ENCODE measurements at places on chromosomes 12 and 14. TPM values are rescaled to one million over a fixed set of nuclear protein-coding genes. Genes with fewer than 3 reads are reported as not detected.

The AICDA gene
- not detected for total RNA-seq

The ATL1 gene
- 0.47 TPM for total RNA-seq

The TAS2R31 gene
- 4.9 TPM for total RNA-seq

The KRT80 gene
- 0.51 TPM for total RNA-seq

The DYRK4 gene
- 16.7 TPM for total RNA-seq

The PELI2 gene
- total RNA-seq, result 1.7 TPM

DNA sequence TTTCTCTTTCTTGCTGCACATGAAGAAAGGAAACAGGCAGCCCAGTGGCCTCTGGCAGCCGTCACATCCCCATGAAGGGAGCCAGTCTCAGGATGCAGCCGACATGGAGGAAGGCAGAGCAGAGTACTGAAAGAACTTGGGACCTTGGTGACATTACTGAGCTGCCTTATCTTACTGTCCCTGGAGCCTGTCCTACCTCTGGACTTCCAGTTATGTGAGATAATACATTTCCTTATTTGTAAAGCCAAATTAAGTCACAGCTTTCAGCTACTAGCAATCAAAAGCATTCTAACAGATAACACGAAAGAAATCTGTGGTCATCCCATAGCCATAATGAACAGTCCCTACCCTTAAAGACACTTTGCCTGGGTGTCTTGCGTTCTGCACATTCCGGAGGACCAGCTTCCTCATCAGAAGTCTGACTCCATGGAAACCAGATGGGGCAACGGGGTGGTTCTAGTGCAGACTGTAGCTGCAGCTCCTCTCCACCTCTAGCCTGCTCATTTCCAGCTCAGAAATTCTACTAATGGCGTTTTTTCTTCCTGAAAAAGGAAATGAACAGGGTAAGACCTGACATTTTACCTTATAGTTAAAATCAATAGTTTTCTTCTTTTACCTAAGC, 7.8 kb upstream of the EGLN3 start:
- DNase-seq, result no peak

- DNase-seq, result no peak
Observed at GRCh38 chr14:21428930-21429329, 27.0 kb downstream of the CHD8 start.

GRCh38 chr12:46627686-46628085, 198.1 kb downstream of the SLC38A4 start:
- DNase-seq, result no peak

DNA sequence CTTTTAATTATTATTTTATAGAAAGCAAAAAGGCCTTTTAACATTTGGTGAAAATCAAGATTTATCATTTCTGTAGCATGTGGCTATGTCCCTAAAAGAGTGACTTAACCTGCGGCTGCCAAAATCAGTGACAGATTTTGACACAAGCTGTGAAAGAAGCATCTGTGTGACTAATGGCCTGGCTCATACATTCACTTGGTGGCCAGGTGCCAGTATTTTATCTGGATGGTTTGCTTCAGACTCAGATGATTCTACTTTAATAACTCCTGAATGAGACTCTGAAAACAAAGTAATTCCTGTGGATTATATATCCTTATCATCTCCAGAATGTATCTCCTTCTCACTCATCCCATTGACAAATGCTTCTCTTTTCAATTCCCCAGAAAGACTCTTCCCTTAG, 103.0 kb downstream of the FSCB start:
- no peak for DNase-seq

- DNase-seq, result no peak
Observed at GRCh38 chr12:89662623-89663022, 46.0 kb downstream of the ATP2B1 start.

DNA sequence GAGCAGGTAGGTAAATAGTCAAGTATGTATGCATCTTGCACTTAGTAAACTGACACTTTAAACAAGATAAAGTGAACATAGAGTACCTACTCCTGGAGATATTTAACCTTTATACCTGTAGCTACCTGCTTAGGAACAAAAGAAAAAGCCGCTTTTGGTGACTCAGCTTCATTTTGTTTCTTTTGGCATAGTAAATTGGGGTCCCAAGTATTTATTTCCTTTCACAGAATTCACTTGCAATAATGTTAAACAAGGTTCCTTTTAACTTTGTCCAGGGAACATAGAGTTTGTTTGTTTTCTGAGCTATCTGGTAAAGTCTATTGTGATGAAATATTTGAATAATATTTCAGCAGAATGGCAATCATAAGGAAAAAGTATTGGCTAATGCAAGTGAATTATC, 20.0 kb downstream of the SLCO1B3 start:
- no peak for DNase-seq

GRCh38 chr12:106369624-106370346, 12.2 kb downstream of the POLR3B start:
- no peak for DNase-seq

- peak; percentile 59 for DNase-seq
Observed at GRCh38 chr12:123160801-123161487, 10.1 kb upstream of the PITPNM2 start.

GRCh38 chr14:38187528-38187927, 20.2 kb upstream of the SSTR1 start:
- DNase-seq, result no peak

DNA sequence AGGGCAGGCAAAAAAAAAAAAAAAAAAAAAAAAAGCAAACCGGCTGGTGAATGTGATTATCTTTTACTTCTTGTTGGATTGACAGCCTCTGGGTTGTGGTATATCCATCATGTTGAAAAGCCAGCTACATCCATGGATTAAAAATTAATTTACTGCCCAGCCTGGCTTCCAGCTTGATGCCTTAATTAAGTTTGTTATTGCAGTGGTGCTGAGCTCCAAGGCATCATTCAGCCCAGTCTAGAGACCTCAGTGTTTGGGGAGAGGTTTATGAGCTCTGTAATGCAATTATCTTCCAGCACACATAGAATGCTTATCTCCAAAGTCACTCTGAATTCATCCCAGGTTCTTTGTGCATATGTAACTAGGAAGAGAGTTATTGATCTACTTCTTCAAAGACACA, 114.8 kb downstream of the RIMBP2 start:
- no peak for DNase-seq

GRCh38 chr12:2234091-2234490, 181.3 kb downstream of the CACNA1C start:
- no peak for DNase-seq

DNA sequence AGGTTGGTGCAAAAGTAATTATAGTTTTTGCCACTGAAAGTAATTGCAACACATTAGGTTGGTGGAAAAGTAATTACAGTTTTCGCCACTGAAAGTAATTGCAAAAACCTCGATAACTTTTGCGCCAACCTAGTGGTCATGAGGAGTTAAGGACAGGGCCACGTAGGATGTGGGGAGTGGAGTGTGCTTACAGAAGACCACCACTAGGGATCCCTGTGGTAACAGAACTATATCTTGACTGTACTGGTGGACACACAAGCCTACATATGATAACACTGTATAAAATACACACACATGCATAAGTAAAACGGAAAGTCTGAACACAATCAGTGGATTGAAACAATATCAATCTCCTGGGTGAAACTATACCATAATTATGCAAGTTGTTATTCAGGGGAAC, 187.4 kb upstream of the ABCD2 start:
- DNase-seq, result no peak

All from right lobe of liver (tissue), 6 donors.